Forelimb muscle (tissue), 1 donor: ENCODE measurements at places on chromosomes 2 and 18. TPM values are rescaled to one million over a fixed set of nuclear protein-coding genes. Genes with fewer than 3 reads are reported as not detected.

- no peak for DNase-seq
These were observed 572.7 kb downstream of the PIK3C3 start for GRCh38 chr18:42527766-42528165.

- no peak for DNase-seq
These were observed 1.2 kb upstream of the ST6GAL2 start for GRCh38 chr2:106886916-106887758.

GRCh38 chr2:71277536-71278103 is 50.7 kb upstream of the PAIP2B start:
- no peak for DNase-seq

DNA sequence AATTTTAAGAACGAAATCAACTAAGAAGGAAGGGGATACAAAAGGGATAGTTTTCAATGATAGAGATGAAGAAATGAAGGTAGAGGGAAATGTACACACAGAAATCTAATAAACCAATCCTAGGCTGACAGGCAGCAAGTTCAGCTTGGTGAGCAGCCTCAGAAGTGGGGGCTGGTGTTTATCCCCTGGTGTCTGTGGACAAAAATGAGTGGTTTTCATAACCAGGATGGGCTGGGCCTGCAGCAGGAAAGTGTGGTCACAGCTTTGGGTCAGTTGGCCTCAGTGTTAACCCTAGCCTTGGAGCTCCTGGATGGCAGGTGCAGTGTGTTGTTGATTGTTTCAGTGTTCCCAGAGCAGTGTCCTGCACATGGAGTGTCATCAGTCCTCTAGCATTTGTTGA is 14.3 kb downstream of the IL18R1 start:
- DNase-seq, result no peak

DNA sequence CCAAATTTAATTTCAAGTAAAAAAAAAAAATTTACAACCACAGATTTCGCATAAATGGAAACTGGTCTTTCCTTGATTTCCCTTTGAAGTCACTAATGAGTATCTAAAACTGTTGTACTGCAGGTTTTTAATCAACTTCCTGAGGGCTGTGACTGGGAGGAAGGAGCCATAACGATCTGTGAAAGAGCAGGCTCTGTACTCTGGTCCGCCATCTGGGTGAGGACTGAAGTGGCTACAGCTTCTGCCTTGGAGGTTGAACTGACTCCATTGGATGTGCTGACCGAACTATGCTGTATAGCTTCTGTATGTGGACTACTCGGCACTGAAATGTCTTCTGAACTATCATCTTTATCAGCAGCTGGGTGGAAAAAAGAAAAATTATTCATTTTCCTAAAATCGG is 69.3 kb upstream of the CHN1 start:
- no peak for DNase-seq

- DNase-seq, result no peak
These were observed 31.9 kb upstream of the FOSL2 start for GRCh38 chr2:28360718-28361293.

DNA sequence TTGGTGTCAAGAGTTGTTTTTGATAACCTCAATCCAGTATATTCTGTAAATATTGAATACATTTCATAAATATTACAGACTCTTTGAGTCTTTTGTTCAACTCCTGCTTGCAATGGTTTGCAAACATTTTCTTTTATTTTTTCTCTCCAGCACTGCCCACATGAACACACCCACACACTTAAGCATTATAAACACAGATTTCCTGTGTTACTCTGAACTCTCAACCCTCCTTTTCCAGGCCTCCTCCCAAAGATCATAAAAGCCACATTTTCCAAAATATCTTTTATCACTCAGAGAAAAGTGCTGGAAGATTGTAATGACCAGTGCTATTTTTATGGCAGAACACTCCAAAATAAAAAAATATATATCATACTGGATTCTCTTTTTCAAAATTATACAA is 20.5 kb downstream of the ARHGAP25 start:
- no peak for DNase-seq

GRCh38 chr2:207119048-207119447 is 46.7 kb downstream of the KLF7 start:
- no peak for DNase-seq

GRCh38 chr2:75560022-75560767 is 544 bp downstream of the EVA1A start:
- DNase-seq, result no peak

OXER1 gene
- 7.2 TPM for polyA plus RNA-seq

COL5A2 gene
- polyA plus RNA-seq, result 346 TPM

CRYGC gene
- not detected for polyA plus RNA-seq
